ENCODE measurements at places on chromosomes 3 and 15.
A peak's percentile ranks its signal among the peaks of the same experiment; 100 is the strongest.

DNA sequence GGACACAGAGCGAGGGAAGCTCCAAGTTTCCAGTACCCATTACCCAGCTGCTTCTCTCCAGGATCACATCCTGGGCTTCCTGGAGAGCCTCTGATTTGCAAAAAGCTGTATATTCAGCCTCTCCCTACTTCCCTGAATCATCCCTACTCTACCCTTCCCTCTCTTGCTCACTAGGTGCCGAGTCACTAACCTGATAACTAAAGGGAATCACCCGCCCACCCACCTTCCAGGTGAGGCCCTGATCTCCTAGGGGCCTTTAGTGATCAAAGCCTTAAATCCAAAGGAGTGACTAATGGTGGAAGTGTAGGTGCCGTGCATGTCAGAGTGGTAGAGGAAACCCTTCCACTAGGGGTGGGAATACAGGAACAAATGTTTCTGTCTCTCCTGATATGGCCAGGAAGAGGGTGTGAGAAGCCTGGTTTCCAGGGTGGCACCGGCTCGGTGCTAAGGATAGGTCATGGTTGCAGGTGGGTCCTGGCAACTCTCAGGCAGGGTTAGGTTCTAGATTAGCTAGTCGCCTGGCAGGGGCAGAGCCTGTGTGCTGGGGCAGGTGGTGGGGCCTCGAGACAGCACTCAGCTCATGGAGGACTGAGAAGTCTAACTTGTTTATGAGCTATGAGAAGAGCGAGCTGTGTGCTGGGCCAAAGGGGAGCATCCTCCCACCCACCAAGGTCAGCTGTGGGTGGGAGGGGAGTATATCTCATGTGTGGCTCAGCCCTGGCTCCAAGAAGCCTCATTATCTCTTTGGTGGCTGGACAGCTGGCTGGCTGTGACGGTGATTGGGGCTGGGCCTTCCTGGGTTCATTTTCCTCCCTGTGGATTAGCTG is 10.1 kb downstream of the SEMA7A start:
- DNase-seq, result peak; percentile 89

DNA sequence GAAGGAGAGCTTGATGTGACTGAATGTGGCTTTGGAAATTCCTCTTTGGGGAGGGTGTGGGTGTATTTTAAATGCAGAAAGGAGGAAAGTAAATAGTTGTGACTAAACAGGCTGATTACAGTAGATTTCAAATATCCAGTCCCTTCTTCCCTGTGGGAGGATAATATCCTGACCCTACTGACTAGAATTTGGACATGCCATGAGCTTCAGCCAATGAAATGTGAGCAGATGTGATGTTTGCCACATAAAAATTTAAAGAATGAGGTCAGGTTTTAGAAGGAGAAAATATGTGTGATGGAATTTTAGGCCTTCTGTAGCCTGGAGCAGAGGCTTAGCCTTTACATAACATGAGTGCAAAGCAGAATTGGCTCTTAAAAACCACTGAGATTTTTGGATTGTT is 1218.9 kb downstream of the ROBO2 start:
- DNase-seq, result no peak

GRCh38 chr3:152480282-152480953 is 211.7 kb downstream of the MBNL1 start:
- DNase-seq, result no peak

GRCh38 chr3:42439261-42440115 is 29.1 kb upstream of the LYZL4 start:
- DNase-seq, result no peak

GRCh38 chr3:38171622-38172021 is 6.3 kb downstream of the OXSR1 start:
- no peak for DNase-seq

DNA sequence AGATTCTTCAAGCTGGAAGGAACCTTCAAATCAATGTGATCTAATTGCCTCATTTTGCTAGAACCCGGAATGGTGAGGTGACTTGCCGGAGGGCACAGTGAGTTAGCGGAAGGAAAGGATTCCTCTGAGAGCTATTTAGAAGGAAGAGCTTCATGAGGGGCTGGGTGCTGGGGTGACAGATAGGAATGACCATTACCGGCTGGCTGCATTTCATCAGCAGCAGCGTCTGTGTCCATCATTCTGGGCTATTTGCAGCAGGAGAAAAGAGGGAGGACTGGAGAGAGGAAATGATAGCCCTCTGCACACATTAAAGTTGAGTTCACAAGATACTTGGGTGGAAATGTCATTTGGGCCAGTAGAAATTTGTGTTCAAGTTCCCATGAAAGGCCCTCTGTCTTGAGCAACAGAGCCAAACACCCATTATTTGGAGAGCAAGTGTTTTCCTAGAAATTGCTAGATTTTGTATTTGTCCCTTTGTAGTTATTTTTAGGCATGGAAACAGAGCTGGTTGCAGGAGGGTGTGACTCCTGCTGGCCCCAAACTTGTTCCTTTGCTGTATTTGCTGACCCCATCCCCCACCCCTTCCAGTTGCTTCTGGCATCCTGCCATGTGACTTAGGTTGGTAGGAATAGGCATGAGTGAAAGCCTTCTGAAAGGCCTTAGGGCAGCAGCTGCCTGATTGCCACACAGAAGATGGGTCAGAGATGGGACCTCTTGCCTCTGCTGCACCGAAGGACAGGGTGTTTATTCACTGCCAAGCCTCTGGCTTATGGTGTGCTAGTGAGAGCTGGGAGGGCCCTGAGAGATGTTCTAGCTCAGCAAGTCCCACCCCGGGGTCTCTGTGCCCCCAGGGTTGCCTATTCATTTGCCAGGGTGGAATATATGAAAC is 87.5 kb upstream of the PLXNA1 start:
- DNase-seq, result peak; percentile 59

GRCh38 chr3:54264050-54264449 is 141.7 kb downstream of the CACNA2D3 start:
- no peak for DNase-seq

DNA sequence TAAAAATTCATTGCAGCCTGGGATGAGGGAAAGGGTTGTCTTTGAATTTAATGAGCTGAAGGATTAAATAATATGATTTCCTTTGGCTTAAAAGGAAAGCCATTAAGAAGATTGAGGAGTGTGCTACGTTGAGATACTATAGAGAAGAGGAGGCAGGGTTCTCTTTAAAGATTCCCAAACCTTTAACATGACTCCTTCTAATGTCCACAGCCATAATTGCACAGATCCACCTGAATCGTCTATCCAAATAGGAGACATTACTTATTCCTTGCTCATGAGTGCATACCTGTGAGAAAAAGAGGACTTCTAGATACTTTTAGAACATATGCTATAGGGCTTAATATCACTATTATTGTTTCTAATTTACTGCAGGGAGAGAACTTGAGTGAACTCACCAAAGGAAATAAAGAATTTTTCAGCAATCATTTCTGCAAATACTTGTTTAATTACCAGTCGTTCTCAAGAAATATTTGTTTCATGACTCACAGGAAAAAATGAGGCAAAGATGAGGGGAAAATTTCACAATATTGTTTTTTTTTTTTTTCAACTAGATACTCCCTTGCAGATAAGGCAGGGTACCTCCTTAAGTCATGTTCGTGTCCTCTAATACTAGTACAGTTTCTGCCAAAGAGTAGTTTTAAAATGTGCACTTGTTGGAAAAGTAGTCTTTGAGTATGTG is 8.9 kb upstream of the SUCNR1 start:
- DNase-seq, result peak; percentile 62

DNA sequence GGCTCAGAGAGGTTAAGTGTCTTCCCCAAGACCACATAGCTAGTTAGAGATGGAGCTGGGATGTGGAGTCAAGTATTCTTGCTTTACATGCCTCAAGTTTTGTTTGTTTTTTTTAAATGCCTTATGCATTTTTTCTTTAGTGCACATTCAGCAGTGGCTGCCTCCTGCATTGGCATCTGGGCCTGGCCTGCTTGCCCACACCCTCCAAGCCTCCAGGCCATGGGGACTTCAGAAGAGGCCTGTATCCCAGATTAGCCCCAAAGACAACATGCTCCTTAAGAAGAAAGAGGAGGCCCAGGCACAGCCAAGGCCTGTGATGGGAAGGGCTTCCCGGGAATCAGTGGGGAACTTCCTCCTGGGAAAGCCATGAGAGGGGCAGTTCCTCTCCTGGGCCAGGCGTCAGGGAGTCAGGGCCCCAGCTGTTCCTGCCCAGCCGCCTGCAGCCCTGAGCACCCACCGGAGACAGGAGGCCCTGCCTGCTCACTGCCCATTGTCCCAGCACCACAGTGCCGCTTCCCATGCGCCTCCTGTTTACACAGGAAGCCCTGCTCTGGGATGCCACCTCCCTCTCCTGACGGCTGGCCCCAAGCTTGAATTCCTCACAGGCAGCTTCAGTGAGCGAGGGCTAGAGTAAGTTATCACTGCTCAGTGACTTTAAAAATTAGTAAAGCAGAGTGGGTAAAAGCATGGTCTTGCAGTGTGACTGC is 16.0 kb downstream of the FOXL2NB start:
- DNase-seq, result no peak

DNA sequence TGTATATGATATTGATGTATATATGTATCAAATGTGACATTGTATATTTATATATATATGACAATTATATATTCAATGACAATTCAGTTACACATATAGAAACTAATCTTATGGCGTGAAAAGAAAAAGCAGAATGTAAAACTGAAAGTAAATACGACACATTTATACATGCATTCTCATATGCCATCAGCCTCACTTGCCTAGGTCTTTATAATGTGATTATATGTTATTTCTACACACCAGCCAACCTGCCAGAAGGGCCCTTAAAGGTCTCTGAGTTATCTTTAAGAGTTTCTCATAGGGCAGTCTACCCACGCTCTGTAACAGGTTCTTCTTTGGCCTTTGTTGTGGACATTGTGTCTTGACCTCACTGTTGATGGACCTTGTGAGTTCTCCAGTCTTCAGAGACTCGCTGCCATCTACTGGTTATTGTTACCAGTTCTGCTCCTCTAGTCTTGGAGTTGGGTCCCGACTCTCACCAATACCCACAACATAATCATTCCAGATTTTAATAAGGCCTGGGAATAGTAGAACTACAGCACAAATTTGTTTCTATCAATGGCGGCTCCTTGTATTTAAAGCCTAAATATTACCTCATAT is 371.5 kb upstream of the GOLIM4 start:
- DNase-seq, result peak; percentile 9

GRCh38 chr15:26631894-26632293 is 141.0 kb downstream of the GABRB3 start:
- DNase-seq, result no peak

DNA sequence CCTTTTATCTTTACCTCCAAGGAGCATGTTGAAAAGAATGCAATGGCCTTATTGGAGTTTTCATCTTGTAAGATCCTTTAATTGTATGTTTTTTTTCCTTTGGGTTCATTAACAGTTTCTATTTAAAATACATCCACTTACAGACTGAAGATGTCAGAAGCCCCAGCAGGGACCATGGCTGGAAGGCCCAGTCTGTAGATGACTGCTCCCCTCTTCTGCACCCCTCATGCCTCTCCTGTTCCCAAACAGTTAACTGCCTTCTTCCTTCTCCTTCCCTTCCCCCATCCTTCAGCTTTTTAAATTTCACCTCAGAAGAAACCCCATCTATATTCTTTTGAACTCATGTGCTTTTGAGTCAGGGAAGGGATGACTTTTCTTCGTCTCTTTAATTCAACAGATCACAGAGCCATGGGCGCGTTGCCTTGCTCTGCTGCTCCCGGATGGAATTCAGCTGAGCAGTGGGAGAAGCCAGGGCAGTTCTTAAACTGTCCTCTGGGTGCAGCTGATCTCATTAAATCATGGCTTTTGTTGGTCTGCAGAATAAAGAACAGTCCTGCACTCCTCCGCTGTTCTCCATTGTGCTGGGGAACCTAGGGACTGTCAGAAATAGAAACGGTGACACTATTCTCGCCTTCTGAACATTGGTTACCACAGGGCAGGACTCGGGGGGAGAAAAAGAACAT is 71.5 kb upstream of the EIF1B start:
- DNase-seq, result no peak

DNA sequence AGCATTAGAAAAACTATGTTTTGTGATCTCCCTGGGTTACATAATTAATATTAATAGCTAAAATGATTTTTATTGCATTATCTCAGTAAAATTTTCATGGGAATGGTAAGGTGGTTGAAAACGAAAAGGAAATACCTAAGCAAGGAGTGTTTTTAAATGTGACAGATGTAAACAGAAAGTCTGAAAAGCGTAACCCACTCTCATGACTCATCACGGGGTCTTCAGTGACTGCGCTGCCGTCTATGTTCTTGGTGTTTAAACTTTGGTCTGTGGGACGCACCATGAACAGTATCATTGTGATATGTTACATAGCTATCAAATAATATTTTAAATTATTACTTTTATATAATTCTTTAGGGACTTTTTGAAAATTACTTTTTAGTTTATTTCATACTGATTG is 19.8 kb downstream of the LRCH3 start:
- DNase-seq, result no peak

DNA sequence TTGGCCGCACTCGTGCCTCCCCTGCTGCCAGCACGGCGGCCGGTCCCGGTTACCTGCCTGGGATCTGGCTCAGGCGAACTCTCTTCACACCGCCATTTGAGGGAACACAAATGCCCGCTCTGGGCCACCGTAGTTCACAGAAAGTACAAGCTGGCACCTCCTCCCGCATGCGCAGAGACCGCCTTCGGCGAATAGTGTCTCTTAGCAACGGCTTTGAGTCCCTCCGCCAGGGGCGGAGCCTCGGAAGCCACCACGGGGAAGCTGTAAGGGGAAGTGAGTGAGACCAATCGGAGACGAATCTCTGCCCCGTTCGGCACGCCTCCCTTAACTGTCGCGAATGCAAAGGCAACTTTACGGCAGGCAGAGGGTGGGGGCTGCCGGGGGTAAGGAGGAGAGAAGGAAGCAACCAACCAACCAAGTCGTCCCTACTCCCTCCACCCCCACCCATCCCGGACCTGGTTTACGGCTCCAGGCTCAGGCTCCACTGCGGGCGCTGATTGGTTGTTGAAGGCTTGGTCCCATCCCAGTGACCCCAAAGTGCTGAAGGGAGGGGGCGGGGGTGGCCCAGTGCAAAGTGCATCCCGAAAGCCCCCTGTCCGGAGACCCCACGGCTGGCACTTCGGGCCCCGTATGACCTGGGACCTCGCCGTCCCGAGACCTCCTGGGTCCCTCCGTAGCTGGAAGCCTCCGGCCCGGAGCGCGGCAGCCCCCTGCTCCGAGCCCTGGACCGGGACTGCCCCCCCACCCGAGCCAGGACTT is at the start of the genes ASB7 and LINS1:
Gene ASB7, plus strand, starts transcription at position 526 of the 759 bp plus-strand sequence. CDS start 9,628 bp downstream, outside the sequence.
Gene LINS1, minus strand, starts transcription at position 121 of the 759 bp plus-strand sequence. CDS start 21,342 bp downstream, outside the sequence.
- DNase-seq, result peak; percentile 100

DNA sequence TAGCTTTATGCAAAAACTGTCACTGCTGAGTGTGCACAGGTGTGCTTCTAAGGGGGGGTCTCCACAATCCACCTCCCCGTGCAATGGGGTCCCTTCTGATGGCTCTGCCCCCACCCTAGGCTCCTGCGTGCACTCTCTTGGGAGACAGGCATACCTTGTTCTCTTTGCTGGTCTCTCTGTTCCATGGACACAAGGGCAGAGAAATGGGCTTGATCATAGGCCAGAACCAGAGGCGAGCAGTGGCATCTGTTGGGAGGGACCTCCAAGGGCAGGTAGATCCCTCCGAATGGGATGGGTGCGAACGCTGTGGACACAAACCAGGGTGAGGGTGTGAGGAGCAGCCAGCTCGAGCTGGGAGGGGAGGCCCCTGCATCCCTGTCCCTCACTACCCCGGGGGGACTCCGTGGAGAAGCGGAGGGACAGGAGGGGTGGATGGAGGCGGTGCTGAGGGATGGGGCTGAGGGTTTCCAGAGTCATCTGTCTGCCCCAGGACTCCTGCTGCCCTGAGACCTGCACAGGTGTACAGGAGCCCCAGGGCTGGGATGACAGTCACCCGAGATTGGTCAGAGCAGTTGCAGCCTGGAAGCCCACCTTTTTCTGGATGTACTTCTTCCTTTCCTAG is 175.0 kb downstream of the KLF13 start:
- DNase-seq, result no peak

GRCh38 chr15:95733931-95734330 is 596.6 kb upstream of the NR2F2 start:
- no peak for DNase-seq

GRCh38 chr15:34366271-34367065 is 528 bp downstream of the LPCAT4 start:
- peak; percentile 74 for DNase-seq
